ENCODE measurements at places on chromosomes 7 and 10. TPM values are rescaled to one million over a fixed set of nuclear protein-coding genes. Genes with fewer than 3 reads are reported as not detected.

Gene HOXA3
- 9.3 TPM for total RNA-seq

Gene TRIM74
- not detected for total RNA-seq

GRCh38 chr7:132932296-132933071, 149.4 kb downstream of the CHCHD3 start:
- DNase-seq: no peak

Gene ENTPD1
- total RNA-seq: 92.9 TPM

Gene PBLD
- total RNA-seq: 12.5 TPM

DNA sequence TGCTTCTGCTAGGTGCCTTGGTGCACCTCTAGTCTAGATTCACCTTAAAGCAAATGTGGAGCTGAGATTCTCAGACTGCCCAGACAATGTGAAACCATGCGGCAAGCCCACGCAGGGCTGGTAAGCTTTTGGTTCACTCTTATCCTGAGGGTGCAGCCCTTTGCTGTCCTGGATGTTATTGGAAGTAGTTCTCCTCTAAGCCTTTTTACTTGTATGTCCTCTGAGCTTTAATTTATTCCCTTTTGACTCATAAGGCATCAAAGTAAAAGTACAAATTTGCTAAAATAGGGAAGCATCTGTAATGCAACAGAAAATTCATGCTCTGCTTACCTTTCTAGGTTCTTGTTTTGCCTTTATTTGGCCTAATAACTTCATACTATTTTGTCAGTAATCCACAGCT, 186.8 kb downstream of the MACC1 start:
- DNase-seq: no peak

DNA sequence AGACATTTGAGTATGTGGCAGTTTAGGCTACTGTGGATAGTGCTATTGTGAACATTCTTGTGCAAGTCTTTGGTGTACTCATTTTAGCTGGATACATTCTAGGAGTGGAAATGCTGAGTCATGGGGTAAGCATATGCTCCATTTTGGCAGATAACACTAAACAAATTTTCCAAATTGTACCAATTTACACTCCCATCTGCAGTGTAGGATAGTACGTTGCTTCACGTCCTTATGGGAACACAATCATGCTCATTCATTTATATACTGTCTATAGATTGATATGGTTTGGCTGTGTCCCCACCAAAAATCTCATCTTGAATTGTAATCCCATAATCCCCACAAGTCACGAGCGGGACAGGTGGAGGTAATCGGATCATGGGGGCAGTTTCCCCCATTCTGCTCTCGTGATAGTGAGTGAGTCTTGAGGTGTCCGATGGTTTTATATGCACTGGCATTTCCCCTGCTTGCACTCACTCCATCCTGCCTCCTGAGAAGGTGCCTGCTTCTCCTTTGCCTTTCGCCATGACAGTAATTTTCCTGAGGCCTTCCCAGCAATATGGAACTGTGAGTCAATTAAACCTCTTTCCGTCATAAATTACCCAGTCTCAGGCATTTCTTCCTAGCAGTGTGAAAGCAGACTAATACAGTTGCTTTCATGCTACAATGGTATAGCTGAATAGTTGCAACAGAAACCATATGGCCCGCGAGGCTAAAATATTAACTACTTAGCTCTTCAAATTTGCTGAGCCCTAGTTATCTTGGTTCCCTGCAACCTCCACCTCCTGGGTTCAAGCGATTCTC, 25.6 kb downstream of the RNF216 start:
- DNase-seq: no peak

Gene KCNH2
- total RNA-seq: 37.3 TPM

DNA sequence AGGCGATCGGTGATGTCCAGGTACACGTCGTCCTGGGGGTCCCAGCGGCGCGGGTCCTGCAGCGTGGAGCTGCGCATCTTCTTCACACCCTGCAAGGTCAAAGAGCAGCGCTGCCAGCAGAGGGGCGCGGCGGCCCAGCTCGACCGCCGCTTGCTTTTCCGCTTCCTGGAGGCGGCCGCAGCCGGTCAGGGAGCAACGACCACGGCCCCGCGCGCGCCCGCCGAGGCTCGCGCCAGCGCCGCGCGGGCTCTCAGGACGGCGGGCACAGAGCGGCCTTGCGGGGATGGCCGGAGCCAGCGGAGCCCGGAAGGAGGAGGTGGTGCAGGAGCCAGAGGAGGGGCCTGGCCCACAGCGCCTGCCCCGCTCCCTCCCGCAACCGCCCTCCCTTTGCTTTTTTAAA, 76.4 kb upstream of the CDC14C start:
- no peak for DNase-seq

DNA sequence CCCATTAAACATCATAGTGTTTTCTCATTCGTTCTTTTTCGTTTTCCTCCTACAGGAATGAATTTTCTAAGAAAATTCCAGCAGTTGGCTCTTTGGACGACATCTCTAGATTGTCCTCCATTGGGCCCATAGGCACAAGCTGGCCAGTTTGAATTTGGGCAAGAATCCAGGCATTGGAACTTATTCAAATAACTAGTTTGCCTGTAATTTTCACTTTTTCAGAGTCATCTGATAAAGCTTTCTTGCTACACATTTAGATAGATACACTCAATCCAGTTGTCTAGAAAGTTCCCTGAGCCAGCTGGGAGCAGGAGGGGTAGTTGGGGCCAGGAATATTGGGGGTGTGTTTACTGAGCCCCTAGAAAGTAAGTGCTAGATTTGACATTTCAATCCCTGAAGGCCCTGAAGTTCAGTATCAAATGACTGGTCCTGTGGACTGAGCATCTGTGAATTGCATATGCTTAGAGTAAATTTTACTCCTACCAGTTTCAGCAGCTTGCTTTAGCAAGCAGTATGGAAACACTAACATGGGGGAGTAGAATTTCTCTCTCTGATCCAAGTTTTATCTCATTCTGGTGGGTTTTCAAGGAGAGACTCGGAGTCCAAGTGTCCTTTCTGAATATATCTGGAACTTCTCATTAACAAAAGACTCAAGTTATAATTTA, 5.2 kb downstream of the EGFR start:
- no peak for DNase-seq

DNA sequence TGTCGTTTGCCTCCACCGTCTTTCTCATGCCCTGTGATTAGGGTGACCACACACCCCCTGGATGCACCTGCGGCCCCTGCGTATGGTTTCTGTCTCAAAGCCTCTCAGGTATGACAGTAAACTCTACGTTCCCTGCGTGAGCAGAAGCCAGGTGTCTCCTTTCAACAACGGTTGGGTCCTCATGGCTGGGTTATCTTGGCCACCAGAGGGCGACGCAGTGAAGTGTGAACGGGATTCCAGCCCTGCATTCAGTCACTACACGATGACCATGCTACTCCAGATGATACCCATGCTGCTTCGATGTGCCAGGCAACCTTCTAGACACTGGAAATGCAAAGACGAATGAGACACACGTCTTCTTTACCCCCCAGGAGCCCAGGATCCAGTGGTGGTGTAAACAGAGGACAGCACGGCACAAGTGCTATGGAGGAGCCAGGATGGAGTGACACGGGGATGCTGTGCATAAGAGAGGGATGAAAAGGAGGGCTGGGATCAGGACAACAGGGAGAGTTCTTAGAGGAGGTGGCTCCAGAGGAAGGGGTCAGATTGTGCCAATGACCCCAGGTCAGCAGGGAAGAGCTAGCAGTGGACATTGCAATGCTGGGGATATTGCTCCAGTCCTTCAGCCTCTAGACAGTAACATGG, 228.1 kb upstream of the PFKP start:
- no peak for DNase-seq

Gene PANK1
- 1.5 TPM for total RNA-seq
